Stimulated activated CD4-positive, alpha-beta T cell treated with anti-CD3 and anti-CD28 coated beads, Interleukin-12 subunit alpha, Interleukin-12 subunit beta, amount 100 ng/mL, for 48 hours (primary cell): ENCODE measurements at places on chromosomes 5 and 9.

DNA sequence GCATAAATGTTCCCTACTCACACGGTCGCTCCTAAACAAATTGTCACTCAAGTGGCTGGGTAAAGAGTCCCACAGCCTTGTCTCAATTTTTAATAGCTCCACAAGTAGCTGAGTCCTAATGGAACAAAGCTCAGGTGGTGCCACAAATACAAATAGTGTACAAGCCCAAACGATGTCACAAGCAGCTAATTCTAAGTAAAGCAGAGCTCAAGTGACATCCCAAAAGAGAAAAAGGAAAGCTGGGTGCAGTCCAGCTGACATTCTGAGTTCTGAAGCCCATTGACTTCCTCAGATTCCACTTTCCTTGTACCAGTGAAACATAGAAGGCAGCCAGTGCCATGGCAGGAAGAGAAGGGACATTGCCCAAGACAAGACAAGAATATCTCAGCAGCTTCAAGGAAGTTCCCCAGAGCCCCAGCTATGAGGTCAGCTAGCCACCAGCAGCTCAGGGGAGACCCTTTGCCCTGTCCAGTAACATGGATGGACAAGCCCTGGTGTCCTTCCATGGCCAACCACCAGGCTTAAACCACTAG lies 231.2 kb upstream of the SGCD start:
- DNase-seq = no peak

GRCh38 chr9:88303721-88304451 lies 84.4 kb upstream of the SPIN1 start:
- peak; percentile 44 for DNase-seq

DNA sequence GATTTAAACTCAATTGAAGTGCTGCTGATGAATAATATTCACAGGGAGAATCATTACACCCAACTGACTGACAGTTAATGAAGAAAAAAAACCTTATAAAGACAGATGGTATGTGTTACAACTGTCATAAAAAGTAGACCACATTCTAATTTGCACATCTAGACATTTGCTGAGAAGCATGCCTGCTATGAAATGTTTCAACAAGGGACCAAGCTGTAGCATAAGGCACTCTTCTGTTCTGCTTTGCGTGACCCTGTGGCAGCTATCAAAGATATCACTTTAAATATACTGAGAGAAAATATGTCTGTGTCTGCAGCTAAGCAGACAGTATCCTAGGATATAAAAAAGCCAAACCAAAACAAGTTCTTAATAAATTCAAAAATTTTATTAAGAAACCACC lies 153.7 kb downstream of the TMEM232 start:
- DNase-seq = no peak

DNA sequence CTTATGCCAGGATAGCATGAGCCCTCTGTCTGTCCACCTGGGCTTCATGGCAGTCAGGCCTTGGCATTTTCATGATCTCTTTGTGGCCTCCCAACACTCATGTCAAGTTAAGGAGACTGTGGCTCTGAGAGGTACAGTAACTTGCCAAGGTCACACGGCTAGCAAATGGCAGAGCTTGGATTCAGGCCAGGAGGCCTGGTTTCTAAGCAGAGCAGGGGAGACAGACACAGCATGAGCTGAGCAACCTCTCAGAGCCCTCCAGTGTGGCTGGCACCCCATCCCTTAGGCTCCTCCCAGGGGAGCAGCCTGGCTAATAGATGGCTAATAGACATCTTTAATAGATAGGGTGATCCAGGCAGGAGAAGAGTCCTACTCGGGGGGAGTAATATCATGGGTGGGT lies 4.1 kb downstream of the SYNPO start:
- no peak for DNase-seq
